ENCODE measurements at places on chromosomes 11 and 22.

- DNase-seq: no peak
These were observed 8.1 kb downstream of the MALAT1 start for GRCh38 chr11:65506772-65507505.

DNA sequence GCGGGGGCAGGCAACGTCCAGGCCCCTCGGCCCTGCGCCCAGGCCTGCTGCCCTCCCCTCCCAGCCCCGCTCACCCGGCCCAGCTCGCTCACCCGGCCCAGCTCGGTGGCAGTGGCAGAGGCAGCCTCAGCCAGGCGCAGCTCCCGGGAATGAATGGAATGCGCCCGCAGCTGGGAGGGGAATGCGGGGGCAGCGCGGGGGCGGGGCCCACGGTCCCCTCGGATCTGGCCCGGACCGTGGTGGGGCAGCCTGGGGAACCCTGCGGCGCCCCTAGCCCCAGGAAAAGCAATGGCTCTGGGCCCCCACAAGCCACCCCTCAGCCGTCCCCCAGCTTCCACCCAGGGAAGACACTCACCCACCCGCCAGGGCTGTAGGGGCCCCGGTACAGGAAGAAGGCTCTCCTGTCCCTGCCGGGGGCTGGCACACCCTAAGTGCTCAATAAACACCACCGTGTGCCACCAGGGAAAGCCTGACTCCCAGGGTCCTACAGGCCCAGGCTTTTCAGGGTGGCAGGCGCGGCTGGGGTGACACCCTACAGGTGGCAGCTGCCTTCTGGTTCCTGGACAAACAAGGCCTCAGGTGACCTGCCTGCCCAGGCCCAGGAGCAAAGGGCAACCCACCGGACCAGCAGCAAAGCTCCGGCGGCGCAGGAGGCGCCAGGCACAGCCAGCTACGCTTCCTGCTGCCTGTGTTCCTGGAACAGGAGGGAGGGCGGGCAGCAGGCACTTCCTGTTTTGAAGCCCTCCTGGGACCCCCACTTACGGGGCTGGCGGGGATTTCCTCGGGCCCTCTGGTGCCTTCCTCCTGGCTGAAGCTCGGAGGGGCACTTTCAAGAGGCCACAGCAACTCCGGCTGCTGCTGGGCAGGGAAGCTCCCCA lies 13.8 kb downstream of the PLXNB2 start:
- DNase-seq: no peak

DNA sequence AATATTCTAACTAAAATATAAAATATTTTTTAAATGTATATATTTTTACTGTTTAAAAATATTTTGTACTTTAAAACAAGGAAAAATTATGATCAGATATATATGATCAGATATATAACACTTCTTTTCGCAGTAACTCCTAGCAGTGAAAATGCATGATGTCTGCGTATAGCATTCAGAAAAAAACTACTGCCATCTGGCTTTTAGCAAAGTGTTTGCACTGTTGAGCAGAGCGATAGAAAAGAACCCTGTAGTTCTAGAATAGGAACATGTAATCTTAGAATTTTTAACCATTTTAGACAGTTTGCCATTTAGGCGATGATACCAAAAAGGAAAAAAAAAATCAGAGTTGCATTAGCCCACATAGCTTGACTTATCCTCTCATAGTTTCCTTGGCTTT lies 370.4 kb upstream of the ANO3 start:
- DNase-seq: no peak

DNA sequence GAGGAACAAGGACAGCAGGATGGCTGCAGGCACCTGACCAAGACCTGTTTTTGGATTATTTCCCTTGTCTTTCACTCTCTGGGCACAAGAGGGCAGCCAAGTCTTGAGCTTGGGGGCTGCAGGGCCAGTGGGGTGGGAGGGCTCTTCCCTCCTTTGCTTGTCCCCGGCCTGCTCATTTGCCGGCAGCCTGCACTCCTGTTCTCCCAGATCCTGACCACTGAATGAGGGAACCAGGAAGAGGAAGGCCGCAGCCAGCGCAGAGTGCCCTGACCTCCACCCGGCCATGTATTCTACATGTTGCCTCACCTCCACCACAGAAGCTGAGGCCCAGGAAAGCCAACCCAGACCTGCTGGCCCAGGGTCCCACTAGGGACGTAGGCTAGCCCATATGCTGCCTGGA lies 15.5 kb upstream of the NNMT start:
- DNase-seq: no peak

DNA sequence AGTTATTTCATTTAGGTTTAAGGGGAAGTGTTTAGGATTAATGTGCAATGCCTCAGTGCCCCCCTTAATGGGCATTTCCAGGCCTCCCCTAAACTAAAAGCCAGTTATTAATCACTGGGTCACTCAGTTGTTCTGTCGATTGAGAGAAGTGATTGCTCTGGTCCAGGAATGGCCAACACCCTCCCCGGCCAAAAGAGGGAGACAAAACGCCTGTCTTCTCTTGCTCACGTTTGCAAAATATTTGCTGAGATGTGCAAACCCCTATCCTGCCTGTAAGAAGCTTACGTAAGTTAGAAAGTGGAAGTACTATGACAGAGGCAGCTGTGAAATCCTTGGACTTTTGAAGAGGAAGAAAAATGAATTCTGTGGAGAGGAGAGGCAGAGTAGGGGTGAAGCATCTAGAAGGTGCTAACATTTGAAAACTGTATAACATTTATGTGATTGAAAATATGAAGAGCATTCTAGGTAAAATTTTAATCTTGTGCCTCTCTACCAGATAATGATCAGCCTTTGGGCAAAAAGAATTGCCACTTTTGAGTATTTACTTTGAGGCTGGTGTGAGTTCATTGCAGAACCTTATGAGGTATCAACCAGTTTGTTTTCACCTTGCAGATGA lies 37.7 kb downstream of the NTM start:
- DNase-seq: no peak

GRCh38 chr11:31069447-31070205 lies 299.9 kb downstream of the DCDC1 start:
- no peak for DNase-seq

DNA sequence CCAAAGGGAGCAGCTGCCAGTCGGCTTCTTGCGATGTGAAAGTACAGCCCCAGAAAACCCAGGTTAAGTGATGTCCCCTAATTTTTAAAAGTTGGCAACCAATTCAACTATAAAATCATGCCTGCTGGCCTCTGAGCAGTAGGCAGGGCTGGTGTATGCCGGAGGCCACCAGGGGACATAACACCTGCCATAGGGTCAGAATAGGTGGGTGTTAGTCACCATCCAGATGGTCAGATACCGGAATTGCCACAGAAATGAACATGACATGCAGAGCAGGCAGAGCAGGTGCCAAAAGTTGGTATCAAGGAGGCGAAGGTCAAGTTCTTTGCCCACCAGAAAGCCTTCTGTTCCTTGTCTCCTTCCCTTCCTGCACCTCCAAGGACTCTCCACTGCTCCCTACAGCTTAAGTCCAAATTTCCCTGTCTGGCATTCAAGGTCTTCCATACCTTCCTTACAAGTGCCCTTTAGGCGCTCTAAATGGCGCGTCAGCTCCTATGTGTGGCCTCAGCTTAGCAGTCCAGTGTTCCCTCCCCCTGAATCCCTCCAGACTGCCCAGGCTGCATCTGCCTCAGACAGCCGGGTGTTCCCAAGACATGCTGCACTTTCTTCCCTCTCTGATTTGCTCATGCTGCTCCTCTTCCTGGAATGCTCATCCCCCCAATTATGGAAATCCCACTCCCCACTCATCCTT lies 45.1 kb downstream of the PTPRJ start:
- no peak for DNase-seq

- DNase-seq: no peak
These were observed 4.4 kb upstream of the WEE1 start for GRCh38 chr11:9568854-9569587.

DNA sequence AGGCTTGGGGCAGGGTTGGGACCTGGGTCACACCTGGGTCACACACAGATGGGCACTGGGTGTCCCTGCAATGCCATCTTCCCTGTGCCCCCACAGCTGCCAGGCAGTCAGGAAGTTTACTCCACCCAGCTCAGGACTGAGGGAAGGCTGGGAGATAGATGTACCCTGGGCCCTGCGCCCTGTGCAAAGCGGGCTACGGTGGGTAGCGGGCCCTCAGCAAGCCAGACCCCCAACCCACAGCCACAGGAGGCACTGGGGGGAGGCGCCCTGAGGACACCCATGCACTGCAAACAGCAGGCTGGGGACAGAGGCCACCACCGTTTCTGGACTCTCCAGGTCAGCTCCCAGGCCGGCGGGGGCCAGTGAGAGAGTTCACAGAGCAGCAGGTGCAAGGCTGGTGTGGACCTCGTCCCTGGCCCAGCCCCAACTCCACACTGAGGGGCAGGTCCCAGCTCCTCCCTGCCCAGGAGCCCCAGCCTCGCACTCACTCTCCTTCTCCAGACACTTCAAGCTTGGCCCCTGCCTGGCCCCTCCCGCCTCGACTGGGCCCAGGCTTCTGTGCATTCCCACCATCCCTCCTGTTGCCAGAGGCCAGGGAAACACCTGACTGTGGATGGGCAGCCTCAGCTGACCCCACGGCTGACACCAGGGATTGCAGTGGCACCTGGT lies 4.9 kb downstream of the DUSP8 start:
- no peak for DNase-seq

DNA sequence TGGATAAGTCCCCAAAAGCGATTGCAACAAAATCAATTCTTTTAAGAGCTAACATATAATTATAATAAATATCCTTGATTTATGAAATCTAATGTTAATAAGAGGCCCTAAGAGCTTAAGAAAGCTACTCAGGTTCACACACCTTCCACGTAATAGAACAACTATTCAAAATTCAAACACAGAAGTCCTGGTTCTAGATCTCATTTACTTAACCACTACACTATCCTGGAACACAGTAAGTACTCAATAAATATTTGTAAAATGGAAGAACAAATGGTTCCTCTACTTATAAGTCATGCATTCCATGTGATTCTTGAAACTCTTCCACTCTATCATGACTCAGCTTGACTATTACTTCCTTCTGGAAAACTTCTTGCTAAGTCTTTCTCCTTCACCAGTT lies 268.2 kb downstream of the FAM181B start:
- no peak for DNase-seq

DNA sequence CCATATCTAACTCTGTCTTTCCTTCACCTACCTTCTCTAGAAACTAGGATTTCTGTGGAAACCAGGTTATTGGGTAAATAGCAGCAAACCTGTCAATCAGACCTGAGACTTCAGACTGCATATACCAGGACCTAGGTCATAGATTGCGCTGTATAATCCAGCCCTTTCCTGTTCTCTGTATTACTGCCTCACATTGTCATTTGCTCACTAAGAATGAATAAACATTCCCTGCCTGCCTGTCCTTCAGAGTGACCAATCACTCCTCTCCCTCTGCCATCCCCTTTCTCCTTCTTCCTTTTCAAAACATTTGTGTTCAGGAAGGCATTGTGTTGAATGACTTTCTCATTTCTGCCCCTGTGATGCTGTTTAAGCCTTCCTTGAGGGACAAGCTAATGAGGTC lies 14.1 kb upstream of the FZD4 start:
- no peak for DNase-seq

DNA sequence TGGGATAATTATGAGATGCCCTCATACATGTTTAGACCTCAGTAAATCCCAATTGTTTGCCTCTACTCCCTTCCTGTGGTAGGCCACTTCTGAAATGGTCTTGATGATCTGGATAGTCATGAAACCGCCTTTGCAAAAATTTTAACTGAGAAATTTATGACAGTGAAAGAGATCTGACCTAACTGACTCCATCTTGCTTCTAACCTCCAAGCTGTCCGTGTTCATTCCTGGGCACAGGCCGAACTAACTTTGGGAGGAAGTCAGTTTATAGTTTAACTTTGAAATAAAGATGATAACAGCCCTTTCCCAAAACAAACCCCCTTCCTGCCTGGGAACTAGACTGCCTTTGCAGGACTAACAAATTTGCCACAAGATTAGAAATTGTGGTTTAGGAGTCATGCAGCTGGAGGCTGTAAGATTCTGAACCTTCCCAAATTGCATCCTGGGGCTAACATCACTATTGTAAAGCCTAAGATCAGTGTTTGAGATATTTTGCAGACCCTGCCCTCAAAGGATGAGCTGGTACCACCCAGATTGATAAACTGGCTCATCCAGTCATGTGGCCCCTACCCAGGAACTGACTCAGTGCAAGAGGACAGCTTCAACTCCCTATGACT lies 19.9 kb upstream of the CTR9 start:
- no peak for DNase-seq
